Fibroblast of lung (primary cell): ENCODE measurements at places on chromosomes 16 and 17. TPM values are rescaled to one million over a fixed set of nuclear protein-coding genes. Genes with fewer than 3 reads are reported as not detected.

The SBK1 gene
- under 0.01 TPM in 2 replicates for total RNA-seq

The TBC1D28 gene
- not detected in 2 replicates for total RNA-seq

The CPHXL2 gene
- not detected in 2 replicates for total RNA-seq

The CMC2 gene
- total RNA-seq = 35.2 and 70.5 TPM in 2 replicates

The VTN gene
- 0.17 and 0.51 TPM in 2 replicates for total RNA-seq
